Stimulated activated naive CD4-positive, alpha-beta T cell (primary cell): ENCODE measurements at places on chromosomes 5 and 9.

DNA sequence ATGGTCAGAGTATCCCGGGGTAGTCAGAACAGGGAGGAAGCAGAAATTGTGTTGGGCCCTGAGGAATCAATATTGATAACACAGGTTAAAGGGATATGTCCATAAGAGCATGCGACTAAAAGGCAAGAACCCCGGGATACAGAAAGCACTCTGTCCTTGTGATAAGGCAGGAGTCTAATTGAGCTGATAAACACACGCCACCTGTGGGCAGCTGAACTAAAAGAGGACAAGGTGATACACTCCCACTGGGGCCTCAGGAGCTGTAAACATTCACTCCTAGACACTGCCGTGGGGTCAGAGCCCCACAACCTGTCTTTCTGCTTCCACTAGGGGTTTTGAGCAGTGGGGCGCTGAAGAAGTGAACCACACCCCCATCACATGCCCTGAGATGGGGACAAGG, 144.7 kb upstream of the MPDZ start:
- DNase-seq: no peak

DNA sequence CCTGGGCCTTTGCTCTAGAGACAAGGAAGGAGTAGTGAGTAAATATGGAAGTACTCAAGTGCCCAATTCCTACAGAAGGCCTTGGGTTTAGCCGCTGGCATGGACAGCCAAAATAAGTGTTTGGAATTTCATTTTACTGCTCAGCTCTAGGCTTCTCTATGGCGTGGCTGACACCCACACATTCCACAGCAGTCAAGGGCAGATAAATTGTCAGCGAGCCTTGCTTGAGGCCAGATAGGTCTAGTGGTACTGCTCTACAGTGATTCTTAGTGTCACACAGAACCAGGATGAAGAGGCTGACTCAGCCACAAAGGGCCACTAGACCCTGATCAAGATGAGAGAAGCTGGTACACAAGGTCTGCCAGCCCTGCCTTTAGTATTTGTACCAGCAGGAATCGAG, 111.0 kb upstream of the NFIB start:
- DNase-seq: no peak

DNA sequence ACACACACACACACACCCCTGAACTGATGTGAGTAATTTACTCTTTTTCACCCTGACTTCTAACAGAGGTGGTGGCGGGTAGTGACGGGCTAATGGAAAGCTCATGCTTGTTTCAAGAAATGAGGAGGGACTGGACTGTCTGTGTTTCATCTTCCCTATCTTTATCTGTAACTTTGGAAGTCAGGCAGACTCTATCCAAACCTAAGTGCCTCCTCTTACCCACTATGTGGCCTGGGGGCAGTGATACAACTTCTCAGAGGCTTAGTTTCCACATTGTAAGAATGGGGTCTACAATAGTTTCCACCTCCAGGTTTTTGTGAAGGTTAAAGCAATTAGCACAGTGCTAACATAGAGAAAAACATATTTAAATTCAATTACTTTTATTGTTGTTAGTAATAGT, 5.9 kb upstream of the TRPM3 start:
- no peak for DNase-seq

DNA sequence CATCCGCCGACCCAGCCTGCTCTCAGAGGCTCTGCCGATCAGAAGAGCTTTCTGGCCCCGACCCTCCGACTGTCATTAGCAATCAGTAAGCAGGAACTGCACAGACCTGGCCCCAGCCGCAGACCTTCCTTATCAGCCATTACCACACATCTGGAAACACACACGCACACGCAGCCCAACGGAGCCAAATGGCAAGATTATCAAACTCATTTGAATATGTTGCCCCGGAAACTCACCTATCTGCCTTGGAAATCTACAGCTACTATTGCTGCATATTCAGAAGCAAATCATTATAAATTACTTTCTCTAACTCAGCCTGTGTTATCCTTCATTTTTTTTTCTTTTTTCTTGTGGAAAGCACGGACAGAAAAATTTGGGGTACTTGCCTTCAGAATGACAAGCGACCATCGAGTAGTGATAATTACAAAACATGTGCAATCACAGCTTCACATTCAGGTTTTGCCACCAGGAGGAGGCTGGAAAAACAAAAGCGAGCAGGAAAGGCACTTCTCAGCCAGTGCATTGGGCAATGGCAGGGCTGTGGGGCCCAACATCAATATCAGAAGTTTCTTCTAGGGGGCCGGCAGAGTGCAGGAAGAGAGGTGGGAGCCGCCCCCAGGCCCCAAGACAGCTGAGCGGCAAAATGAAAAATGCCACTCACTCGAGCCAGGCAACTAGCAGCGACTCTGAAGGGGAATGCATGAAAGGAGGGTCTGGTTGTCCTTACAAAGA, 122.3 kb downstream of the VAV2 start:
- no peak for DNase-seq

DNA sequence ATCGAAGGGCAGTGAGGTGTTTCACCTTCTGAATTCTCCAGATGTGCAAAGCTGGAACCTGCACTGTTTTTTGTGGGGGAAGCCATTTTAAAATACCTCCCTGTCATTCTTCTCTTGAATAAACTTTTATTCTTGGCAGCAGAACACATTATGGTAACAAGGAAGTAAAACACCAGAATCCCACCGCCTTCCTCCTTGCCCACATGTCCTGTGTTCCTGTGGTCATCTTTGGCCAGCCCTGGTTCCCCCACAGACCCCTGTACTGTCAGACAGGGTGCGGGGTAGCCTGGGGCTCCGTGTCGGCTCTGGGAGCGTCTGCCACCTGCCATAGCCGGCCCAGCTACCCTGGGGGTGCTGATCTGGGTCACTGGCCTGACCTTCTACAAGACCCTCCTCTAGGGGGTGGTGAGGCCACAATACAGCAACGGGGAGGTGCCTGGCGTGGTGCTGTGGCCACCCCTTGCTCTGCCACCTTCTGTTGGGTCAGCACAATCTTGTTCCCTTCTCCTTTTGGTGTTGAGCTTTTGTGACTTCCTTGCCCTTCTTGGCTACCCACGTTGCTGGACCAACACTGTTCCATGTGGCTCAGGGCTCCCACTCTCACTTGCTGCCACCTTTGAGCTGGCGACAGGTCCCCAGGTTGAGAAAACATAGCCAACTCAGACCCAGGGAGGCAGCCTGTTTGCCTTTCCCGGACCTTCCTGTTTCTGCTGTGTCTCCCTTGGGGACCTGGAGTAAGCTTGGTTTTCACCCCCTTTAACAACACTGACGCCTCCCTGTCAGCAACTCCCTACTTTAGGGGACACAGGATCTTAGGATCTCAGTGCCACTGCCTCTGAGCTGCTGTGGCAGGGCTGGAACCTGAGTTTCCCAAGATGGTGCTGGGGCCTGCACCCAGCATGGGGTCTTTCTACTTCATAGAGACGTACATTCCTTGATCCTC, 4.8 kb downstream of the WNK2 start:
- DNase-seq: no peak

DNA sequence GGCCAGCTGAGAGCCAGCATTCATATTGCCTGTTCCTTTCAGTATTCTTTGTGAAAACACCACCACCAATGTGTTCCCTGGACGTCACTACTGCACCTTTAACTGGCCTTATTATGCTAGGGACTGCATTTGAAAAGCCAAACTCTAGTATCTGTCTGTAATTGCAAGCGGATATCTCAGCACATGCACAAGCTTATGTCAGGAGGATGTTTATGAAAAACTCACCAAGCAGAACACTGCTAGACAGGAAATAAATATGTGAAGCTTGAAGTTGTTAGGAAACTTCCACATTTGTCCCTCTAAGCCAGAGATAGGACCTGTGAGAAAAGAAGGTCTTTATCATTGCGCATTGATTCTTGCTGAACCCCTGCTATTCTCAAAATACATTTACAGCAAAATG, 135.4 kb upstream of the CCDC152 start:
- DNase-seq: no peak

- DNase-seq: no peak
Measured at GRCh38 chr9:137150617-137151457, 11.9 kb downstream of the GRIN1 start.

DNA sequence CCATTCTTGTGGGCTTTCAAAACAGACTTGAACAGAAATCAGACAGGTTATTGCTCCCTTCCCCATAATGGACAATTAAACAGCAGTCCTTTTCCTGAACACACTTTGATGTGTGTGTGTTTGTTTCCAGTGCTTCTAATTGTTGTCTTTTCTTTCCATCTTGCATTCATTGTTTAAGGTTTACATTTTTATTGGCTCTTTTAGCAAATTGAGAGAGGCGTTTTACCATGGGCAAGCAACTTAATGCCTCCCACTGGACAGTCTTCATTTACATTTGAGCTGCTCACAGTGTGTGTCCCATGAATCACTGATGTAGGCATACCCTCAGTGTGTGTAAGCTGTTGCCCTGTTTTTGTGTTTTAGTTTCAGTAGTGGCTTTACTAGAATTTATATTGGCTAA, 25.0 kb downstream of the WDR36 start:
- DNase-seq: no peak

DNA sequence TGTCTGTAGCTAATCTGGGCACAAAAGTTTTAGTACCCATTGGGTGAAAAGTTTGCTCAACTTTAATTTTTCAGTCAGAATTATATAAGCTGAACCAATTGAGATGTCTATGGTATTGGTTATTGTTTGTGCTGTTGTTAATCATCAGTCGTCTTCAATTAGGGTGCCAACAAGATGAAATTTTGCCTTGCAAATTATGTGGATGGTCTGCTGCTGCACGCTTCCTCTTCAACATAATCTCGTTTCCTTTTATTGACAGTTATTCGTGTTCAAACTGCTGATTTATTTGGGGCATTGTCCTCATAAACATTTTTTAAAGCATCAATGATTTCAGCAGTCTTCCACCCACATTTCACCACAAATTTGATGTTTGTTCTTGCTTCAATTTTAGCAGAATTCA, 194.0 kb downstream of the HTR1A start:
- no peak for DNase-seq
